ENCODE measurements at places on chromosomes 12 and 14.

- DNase-seq: no peak
These were observed 9.5 kb upstream of the SP7 start for GRCh38 chr12:53345486-53346188.

DNA sequence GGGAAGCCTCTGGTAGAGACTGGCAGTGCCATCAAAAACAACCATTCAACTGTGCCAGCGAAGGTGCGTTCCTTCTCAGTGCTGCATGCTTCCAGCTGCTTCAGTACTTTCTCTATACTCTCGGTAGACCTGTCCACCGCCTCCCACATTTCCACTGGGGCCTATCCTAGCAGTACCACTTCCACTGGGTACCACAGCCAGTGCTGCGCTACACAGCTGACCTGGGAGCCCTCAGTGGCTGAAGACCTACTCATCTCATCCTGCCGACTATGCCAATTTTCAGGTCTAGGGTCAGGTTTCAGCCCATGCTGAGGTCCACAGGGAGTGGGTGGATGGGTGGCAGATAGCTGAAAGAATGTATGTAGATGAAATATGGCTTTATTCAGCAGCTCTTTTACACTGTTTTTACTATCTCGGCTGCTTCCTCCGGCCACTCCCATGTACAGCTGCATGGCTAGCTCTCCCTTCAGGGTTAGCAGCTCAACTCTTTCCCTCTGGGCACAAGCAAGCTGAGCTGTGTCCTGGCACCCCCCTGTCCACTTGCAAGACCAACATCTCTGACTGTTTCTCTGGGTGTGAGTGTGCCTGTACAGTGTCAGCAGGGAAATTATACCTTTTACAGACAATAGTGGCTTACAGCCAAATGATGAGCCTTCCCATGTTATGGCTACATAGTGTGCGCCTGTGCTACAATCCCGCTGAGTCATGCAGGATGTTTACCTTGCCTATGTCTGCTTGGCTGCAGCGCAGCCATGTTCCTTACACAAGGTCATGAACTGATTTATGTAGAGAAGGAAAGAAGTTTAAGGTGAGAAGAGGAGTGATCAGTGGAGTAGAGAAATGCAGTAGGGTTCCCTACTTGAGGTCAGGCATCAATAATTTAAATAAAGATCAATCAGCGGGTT, 125.7 kb upstream of the DDHD1 start:
- no peak for DNase-seq

- peak; percentile 48 for DNase-seq
These were observed 2.1 kb upstream of the UBC start for GRCh38 chr12:124916374-124917134.

GRCh38 chr12:26717757-26718156, 115.2 kb downstream of the ITPR2 start:
- DNase-seq: no peak

- peak; percentile 44 for DNase-seq
These were observed 7.9 kb upstream of the FBRSL1 start for GRCh38 chr12:132481771-132482745.

DNA sequence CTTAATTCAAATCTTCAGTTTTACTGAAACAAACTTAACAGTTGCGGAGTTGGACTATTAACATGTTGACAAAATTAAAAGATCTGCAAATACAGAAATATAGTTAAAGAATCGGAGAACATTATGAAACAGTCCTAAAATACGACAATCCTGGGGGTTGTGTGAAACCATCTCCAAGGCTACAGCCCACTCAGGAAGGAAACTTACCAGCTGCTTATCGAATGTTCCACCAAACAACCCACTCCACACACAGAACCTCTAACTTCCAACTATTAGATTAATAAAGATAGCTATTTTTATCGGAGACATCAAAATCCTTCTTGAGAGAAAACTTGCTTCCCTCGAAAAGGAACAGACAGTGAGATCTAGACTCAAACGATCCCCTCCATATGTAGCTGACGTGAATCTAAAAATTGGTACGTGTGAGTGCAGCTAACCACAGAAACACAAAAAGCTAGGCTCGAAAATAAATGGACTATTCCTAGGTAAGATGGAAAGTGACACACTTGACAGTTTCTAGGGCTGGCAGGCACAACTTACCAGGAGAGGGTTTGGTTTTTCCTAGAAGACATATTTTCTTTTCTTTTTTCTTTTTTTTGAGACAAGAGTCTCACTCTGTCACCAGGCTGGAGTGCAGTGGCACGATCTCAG, 12.9 kb downstream of the VPS37B start:
- no peak for DNase-seq

- no peak for DNase-seq
These were observed 12.7 kb downstream of the GCH1 start for GRCh38 chr14:54889919-54890318.

DNA sequence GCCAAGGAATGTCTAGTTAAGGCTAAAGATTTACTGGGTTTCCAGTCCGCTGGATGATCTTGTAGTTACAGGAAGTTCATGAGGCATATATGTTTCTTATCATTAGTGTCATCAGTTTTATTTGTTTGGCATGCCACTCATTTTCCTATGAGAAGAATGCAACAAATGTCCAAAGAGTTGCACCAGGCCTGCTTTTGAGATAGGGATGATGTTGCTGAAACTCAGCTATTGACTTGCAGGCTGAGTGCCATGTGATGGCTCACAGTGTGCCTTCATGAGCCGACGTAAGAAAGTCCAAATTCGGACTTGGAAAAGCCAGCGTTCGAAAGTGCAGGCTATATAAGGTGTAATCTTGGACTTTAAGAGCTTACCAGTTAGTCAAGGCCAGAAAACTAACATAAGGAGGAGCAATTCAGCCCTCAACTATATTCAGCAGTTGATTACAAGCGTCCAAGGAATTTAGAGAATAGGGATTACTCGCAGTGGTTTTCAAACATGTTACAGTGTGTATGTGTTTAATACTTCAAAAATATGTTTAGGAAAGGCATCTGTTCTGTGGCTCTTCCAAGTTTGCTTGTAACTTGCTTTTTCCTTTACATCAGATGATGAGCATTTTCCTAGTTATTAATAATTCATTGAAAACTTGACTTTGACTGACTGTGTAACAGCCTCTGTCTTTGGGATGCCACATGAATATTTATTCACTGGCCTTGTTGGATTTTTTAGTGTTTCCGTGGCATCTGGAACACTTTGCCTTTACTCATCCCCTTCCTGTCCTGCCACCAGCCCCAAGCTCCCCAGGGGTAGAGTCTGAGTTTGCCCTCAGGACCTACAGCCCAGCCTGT, 101.3 kb downstream of the LGMN start:
- no peak for DNase-seq

- no peak for DNase-seq
These were observed 273.1 kb downstream of the ZFP36L1 start for GRCh38 chr14:68519671-68520187.

DNA sequence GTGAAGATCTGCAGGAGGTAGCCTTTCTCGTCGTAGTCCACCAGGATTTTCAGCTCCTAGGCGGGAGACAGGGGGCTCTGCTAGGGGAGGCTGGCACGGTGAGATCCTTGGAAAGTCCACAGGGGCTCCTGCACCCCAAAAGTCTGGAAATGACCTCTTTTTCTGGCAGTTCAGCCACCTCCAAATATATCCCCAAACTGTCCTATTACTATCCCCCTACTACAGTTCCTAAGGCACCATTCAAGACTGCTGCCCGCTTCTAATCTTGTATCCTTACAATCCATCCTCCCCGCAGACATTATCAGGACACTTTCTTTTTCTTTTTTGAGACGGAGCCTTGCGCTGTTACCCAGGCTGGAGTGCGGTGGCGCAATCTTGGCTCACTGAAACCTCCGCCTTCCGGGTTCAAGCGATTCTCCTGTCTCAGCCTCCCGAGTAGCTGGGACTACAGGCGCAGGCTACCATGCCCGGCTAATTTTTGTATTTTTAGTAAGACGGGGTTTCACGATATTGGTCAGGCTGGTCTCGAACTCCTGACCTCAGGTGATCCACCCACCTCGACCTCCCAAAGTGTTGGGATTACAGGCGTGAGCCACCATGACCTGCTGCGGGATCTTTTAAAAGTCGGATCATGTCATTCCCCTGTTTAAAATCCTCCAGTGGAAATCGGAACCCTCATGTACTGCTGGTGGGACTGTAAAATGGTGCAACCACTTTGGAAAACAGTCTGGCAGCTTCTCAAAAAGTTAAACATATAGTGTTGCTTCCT, 18.5 kb downstream of the HPD start:
- DNase-seq: no peak

- no peak for DNase-seq
These were observed 158.0 kb downstream of the SLC5A8 start for GRCh38 chr12:101051901-101052550.

DNA sequence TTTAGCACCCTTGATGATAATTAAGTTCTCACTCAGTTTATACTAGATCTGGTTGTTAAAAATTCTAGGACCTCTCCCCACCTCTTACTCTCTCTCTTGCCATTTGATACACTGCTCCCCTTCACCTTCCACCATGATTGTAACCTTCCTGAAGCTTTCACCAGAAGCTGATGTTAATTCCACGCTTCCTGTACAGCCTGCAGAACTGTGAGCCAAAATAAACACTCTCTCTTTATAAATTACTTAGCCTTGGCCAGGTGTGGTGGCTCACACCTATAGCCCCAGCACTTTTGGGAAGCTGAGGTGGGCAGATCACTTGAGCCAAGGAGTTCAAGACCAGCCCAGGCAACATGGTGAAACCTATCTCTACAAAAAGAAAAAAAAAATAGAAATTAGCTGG, 11.1 kb upstream of the HECTD4 start:
- no peak for DNase-seq

GRCh38 chr14:95910628-95911027, 34.0 kb downstream of the TUNAR start:
- no peak for DNase-seq

- peak; percentile 23 for DNase-seq
These were observed 15.2 kb downstream of the GOLGA3 start for GRCh38 chr12:132813443-132813842.

DNA sequence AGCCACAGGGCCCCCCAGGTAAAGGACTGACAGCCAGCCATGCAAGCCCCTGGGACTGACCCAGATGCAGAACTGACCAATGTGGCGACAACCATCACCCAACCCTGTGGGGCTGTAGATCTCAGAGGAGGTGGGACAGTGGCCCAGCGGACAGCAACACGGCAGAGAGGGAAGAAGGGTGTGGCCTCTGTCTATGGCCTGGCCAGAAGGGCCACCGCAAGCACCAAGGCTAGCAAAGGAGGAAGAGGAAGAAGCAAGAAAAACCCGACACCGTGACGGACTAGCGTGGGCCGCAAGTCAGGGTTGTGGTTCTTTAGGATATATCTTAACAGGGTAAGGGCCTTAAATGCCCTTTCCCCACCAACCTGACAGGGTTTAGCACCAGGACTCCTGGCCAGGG, 71.2 kb downstream of the ITPK1 start:
- DNase-seq: no peak

GRCh38 chr14:104855532-104856090, 9.5 kb upstream of the CEP170B start:
- no peak for DNase-seq

- no peak for DNase-seq
These were observed 312.3 kb upstream of the DIO2 start for GRCh38 chr14:80523518-80524117.

DNA sequence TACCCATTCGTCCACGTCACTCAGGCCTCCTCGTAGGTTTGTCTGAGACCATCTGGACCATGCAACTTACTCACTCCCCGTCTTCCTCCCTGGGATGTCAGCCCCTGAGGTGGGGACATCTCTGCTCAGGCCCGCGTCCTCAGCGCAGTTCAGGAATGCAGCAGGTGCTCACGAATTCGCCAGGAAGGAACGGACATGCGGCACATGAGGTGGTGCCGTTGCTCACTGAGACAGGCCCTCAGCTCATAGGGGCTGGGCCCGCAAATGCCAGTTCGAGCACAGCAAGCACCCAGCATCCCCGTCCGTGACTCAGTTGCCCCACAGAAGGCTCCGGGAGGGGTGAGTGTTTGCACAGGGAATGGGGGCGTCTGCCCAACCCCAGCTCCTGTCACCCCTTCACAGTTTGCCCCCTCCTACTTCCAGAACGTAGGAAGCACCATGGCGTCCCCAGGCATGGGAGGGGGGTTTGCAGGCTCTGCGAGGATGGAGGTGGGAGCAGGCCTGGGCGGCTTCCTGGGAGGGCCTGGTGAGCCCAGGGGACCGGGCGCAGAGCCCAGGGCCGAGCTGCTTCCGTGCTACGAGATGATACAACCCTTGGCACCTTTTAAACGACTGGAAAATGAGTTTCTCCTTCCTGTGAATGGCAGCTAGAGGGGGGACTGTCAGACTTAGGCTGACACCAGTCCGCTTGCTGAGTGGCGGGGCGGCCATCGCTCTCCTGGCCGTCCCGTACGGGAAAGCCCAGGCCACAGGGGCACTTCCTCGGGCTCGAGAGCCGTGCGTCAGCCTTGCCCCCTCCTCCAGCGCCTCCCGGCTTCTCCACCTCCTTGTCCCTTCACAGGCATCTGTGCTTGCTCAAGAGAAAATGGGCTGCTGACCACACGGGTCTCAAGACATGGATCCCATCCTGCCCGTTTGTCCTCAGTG, 6.9 kb downstream of the GALNT9 start:
- no peak for DNase-seq

GRCh38 chr14:101917413-101918017, 46.9 kb upstream of the DYNC1H1 start:
- DNase-seq: no peak

- no peak for DNase-seq
These were observed 719 bp downstream of the KRT80 start for GRCh38 chr12:52190860-52191729.

- DNase-seq: no peak
These were observed 8.7 kb downstream of the PRKD1 start for GRCh38 chr14:29918981-29919380.

DNA sequence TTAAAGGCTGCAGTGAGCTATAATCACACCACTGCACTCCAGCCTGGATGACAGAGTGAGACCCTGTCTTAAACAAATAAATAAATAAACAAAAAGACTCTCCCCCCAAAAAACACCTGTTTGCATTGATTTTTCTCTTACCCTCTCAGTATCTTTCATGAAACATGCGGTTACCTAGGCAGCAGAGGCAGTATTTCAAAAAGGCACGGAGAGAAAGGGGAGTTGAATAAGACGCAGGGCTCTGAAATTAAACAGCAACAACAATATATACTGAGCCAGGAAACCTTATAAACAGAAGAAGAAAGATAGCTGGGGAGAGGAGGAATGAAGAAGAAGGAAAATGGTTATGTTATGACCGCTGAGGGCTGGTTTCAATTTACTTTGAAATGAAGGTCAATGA, 277.6 kb downstream of the BTG1 start:
- no peak for DNase-seq

- DNase-seq: no peak
These were observed 49.8 kb downstream of the CDC42BPB start for GRCh38 chr14:103007555-103007954.

DNA sequence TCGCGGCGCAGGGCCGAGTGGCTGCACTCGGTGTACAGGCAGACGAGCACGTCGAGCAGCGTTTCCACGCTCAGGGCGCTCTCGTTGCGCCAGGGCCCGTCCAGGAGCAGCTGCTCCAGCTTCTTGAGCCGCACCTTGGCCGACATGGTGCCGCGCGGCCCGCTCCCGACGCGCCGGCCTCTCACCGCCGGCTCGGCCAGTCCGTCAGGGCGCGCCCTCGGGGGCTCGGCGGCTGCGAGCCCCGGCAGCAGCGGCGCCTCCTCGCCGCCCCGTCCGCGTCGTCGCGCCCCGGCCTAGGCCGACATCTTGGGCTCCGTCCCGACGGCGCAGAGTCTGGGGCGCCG, 349 bp downstream of the CDC42BPB start:
- peak; percentile 21 for DNase-seq
